Germinal center (tissue), 1 donor: ENCODE measurements at places on chromosomes 1 and 21.

DNA sequence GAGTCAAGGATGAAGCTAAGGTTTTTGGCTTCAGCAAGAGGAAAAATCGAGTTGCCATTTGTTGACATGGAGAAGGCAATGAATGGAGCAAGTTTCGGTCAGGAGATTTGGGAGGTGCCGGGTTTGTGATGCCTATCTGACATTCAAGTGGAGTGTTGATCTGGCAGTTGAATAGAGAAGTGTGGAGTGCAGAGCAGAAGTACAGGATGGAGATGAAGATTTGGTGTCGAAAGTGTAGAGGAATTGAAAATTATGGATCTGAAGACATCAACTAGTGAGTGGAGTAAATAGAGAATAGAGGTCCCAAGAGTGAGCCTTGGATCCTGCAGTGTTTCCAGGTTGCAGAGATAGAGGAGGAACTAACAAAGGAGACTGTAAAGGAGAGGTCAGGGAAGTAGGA, 25.9 kb downstream of the CITED4 start:
- DNase-seq, result no peak

DNA sequence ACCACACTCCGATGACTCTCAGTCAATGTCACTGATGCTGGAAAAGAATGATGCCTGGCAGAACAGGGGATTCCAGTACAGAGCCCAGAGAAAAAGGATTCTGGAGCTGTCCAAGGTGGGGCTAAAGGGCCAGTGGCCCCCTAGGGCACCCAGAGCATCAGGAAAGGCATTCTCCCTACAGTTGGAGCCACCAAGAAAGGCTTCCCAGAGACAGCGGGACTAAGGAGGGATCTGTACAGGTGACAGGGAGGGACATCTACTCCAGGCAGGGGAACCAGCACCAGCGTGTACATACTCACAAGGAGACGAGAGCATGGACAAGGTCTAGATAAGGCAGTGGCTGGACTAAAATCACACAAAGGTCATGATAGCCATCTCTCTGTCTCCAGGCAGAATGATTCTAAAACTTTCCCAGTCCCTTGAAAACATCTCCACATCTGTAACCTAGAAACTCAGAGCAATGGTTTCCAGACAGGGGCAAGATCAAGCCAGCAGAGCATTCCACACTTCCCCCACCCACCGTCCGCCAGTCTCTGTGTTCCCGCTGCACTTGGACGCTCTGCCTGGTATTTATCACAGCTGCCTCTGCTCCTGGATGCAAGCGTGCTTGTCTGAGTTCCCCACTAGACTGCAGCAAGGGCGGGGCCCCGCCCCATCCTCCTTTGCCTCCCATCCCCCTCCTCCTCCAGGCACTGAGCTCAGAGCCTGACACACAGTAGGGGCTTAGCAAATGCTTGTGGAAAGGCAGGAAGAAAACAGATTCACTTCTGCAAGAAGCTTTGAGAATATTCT, 111.6 kb upstream of the ZC3H12A start:
- no peak for DNase-seq

- peak; percentile 26 for DNase-seq
Observed at GRCh38 chr1:161484613-161485012, 20.6 kb upstream of the FCGR2A start.

- peak; percentile 39 for DNase-seq
Observed at GRCh38 chr1:193104502-193104906, 710 bp downstream of the GLRX2 start.

GRCh38 chr21:20998456-20998789, 214 bp downstream of the NCAM2 start:
- no peak for DNase-seq

DNA sequence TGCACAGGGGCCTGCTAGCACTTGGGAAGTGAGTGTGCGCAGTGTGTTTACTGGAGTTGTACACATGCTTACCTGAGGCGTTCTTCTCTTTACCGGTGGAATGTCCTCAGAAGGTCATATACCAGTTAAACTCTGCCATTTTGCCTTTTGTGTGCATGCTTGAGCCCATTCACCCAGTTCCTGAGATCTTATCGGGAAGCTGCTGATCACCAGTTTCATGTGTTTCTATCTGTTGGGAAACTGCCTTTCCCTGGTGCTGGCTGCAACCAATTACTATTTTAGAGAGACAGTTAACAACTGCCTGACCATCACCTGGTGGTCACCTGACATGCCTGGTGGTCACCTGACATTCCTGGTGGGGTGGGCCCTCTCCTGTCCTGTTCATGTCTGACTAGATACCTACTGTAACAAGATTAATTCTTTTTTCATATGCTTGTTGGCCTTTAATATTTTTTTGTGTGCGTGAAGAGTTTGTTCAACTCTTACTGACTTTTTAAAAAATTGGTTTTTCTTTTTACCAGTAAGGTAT, 137.0 kb downstream of the RASAL2 start:
- no peak for DNase-seq

DNA sequence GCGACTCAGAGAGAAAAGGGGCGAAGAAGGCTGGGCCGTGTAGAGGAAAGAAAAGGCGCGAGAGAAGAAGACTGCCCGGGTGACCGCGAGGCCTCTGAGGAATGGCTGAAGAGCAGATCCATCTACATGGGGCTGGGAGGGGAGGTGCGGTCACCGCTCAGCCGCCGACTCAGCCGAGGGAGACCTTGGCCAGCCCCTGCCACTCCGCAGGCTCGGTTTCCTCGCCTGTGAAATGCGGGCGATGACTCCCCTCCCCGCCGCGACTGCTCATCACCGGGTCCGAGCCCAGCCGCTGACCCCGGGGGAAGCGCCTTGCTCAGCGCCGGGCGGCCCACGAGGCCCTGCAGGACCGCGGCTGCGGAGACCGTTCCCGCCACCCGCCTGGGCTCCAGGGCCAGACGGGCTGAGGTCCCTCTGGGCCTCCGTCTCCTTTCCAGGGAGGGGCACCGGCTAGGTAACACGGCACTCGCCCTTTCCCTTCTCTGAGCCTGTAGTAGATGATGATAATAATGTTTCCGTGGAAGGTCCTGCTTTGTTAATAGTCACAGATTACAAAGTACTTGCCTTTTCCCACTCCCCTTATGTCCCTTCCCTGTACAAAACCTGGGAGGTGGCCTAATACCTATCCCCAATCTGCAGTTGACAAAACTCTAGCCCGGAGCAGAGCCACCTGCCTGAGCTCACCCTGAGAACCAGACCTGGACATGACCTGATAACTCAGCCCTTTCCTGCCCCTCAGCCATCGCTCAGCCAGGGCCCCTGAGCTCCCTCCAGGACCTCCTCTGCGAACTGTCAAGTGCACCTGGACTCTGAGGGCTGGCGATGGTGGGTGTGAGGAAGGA, 1.6 kb upstream of the BSND start:
- no peak for DNase-seq

DNA sequence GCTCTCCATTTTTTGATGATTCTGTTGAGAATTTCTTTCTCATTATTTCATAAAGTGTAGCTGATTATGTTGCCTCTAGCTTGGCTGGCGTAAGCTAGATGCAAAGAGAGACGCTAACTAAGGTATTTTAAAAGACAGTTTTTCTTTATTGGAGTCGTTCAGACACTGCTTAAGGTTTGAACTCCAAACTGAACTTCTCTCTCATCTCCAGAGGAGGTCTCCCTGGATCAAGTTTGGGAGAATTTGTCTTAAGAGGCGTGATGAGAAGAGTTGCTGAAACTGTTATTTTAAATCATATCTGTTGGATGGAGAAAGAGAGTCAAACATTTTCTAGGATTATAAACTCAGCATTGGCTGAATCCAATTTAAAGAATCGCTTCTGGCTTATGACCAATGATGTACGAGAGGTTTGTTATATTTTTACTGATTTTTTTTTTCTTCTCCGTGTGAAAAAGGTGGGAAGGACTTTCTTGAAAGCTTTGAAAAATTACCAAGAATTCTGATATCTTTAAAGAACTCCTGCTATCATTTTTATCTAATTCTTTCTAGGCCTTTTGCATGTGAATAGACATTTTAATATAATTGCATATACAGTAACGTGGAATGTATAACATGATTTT, 34.0 kb downstream of the MAP3K7CL start:
- no peak for DNase-seq

GRCh38 chr1:177270863-177271262, 100.1 kb downstream of the BRINP2 start:
- DNase-seq, result no peak

GRCh38 chr1:30353637-30354036, 369.7 kb downstream of the MATN1 start:
- DNase-seq, result no peak

DNA sequence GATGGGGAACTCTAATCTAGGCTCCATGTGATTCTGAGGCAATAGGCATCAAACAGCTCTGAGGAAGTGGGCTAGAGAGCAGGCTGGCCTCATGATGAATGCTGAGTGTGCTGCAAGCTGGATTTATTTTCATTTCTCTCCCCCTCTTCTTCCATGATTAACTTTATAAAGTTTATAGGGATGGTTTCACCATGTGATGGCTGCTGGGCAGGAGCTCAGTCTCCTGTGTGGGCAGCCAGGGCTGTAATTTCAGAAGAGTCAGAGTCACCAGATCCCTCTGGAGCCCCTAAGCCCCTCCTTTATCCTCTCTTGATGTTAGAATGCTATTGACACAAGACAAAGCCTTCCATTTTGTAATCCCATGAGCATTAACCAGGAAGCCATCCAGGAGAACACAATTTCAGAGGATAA, 143.6 kb downstream of the CNIH3 start:
- DNase-seq, result no peak

DNA sequence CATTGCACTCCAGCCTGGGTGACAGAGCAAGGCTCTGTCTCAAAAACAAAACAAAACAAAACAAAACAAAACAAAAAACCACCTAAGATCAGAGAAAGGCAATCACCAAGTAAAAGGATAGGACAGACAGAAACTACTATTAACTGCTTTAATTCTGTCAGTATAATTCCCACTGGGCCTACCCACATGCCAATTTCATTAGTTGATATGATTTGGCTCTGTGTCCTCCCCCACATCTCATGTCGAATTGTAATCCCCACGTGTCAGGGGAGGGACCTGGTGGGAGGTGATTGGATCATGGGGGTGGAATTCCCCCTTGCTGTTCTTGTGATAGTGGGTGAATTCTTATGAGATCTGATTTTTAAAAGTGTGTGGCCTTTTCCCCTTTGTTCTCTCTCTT, 27.2 kb upstream of the CAPZB start:
- DNase-seq, result no peak

GRCh38 chr1:29825941-29826415, 589.7 kb downstream of the PTPRU start:
- DNase-seq, result no peak

DNA sequence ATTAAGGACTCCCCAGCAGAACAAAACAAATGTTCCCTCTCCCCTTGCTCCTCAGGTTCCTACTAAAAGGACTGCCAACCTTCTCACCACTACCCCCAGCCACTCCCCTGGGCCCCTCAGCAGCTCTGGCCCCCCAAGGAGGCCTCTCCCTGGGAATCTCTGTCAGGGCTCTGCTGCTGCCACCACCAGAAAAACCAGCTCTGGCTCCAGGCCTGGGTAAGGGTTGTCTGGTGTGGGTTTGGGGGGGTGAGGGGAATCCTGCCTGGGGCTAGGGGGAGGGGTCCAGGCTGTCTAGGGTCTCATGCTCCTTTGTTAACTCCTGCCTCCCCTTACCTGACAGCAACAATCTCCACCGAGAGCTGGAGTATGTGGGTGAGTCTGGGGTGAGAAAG, 4.8 kb downstream of the NECTIN4 start:
- DNase-seq, result no peak

DNA sequence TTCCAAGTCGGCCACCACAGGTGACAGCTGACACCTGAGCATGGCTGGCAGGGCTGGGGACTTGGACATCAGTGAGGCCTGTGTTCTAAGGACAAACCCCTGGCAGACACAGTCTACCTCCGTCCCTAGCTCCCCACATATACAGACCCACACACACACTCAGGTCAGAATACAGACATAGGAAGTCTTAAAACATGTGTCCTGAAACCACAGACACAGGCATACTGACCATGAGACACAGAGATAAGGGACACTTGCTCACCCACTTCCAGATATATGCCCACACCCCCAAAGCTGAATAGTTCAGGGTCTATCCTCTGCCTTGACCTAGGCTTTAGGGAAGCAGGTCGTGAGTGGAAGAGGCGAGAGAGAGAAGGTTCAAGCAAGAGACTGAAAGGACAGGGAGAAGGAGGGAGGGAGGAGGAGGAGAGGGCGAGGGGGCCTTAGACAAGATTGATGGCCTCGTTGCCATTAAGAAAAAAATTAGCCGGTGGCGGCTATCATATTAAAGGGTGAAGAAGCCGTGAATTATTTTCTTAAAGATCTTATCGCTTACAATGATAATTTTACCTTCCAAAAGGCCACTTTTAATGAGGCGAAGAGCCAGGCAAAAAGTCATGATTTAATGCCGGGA, 49.9 kb downstream of the TMEM53 start:
- DNase-seq, result no peak

- DNase-seq, result no peak
Observed at GRCh38 chr1:166944186-166944967, 31.0 kb downstream of the ILDR2 start.

DNA sequence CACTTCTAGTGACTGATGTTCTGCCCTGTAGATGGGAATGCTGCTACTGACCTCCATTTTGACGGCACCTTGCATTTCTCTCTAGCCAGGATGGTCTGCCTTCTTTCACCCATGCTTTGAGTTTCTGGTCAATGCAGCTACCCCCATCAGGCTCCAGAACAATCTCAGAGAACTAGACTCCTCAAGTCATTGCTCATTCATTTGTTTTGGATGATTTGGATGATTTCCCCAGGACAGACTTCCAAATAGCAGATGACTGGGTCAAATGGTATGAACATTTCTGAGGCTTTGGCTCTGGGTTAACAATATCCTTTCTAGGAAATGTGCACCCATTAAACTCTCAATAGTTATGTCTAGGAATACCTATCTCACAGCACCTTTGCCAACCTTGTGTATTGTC, 63.9 kb downstream of the CSMD2 start:
- no peak for DNase-seq

GRCh38 chr1:200512191-200512590, 102.4 kb upstream of the ZNF281 start:
- no peak for DNase-seq

DNA sequence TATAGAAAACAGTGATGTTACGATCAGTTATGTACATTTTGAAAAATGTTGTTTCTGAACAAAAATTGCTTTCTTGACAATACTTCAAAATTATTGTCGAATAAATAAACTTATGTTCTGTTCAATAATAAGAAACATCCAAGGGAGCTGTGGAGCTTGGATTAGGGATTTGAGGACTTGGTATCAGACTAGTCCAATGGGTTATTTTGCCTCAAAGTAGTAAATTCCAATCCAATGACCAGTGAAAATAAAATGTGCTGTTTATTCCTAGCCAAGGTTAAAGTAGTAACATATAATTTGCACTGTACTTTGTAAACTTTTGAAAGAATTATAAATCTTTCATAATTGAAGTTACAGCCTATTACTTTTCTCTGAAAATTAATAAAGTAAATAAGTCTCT, 79.1 kb upstream of the IVNS1ABP start:
- DNase-seq, result no peak

- peak; percentile 64 for DNase-seq
Observed at GRCh38 chr1:12166834-12167492, at the start of gene TNFRSF1B. TSS of gene TNFRSF1B (plus strand) at chr1:12166991. CDS start at chr1:12167092, 101 bp downstream.

DNA sequence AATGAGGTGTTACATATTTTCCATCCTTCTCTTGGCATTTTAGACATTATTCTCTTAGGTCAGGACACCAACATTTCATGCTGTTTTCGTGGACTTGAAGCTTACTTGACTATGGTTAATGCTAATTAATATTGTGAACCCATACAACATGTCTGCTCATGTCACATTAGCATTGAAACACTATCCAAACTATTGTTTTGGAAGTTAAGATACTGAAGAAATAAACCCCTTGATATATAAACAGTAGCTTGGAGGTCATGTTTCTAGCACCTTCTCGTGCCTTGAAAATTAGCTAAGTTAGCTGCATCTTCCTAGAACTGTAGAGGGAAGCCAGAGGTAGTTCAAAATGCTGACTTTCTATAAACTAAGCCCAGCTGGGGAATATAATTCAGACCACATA, 288.8 kb downstream of the LTN1 start:
- DNase-seq, result no peak
